Upper lobe of left lung (tissue), 6 donors: ENCODE measurements at places on chromosomes 13 and 19. TPM values are rescaled to one million over a fixed set of nuclear protein-coding genes. Genes with fewer than 3 reads are reported as not detected.

TUBB4A gene
- 0.76 TPM for total RNA-seq

SWSAP1 gene
- 4.4 TPM for total RNA-seq

GRCh38 chr13:73465617-73465971, 406.8 kb downstream of the KLF5 start:
- H3K4me1 ChIP-seq, result no peaks in the 10 kb centered on the region
- H3K4me3 ChIP-seq, result no peak overlapping the region
- no peak overlapping the region for H3K27ac ChIP-seq
- no peaks in the 10 kb centered on the region for H3K27me3 ChIP-seq
- no peaks in the 10 kb centered on the region for H3K36me3 ChIP-seq

DNA sequence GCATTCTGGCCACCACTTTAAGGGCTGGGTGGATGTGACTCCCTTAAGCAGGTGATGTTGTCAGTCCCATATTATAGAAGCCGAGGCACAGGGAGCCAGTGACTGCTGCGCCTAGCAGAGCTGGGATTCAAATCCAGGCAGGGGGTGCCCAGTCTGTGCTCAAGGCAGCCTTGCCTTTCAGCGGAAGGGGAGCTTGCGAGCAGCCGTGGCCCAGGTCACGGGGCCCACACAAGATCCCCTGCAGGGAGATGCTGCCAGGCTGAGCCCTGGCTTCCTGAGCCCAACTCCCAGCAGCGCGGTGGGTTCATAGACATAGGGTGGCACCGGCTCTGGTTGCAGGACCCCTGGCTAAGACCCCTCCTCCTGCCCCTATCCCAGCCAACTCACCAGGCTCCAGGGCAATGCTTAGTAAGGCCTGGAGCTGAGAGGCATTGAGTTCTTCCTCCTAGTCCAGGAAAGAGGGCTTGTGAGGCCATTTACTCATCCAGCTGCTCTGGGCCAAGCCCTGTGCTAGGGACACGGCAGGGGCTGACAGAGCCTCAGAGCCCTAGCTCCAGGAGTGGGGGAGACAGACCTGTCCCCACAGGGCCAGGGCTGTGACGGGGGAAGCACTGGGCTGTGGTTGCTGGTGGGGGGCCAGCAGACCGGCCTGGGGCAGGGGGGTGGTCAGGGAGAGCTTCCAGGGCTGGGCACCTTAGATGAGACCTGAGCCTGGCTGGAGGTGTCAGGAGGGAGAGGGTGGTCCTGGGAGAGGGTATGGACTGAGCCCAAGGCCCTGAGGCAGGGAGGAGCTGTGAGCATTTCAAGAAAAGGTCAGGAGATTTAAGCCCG, 9.6 kb downstream of the CAPN12 start:
- peak overlapping the region; percentile 20 for H3K4me3 ChIP-seq
- DNase-seq, result peak; percentile 45
- no peaks in the 10 kb centered on the region for H3K36me3 ChIP-seq
- H3K4me1 ChIP-seq, result peaks cover 58% of the 10 kb centered on the region

GRCh38 chr13:64332048-64332447, 2898.1 kb downstream of the PCDH9 start:
- no peak overlapping the region for H3K4me3 ChIP-seq
- H3K27ac ChIP-seq, result no peak overlapping the region
- no peaks in the 10 kb centered on the region for H3K36me3 ChIP-seq
- no peaks in the 10 kb centered on the region for H3K27me3 ChIP-seq
- no peak for DNase-seq

DNA sequence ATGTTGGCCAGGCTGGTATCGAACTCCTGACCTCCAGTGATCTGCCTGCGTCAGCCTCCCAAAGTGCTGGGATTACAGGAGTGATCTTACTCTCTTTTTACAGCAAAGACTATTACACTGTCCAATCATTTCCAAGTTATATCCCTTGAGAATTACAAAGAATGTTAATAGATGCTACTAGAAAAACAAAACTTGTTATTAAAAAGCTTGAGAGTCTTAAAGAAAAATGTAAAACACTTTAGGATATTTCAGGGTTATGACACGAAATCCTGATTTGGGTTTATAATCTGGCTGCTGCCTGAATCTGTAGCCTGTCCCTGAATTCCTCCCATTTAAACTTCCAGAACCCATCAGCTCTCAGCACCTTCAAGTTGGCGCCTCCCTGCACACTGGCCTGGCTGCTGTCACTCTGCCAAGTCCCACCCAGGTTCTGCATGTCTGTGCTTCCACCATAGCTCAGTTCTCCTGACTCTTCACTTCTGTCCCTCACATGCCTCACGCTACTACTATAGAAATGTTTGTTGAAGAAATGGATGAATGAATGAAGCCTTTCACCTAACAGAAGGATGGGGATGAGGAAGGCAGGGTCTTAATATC, 55.8 kb upstream of the RFXAP start:
- no peaks in the 10 kb centered on the region for H3K4me1 ChIP-seq
- no peak overlapping the region for H3K27ac ChIP-seq
- H3K4me3 ChIP-seq, result no peak overlapping the region
- no peaks in the 10 kb centered on the region for H3K36me3 ChIP-seq
- DNase-seq, result peak; percentile 9
